Hematopoietic multipotent progenitor cell treated with erythropoietin and hydrocortisone succinate and interleukin-3 and kit ligand, for 15 days (in vitro differentiated cells): ENCODE measurements at places on chromosomes 16 and 17.

GRCh38 chr17:17227608-17228520 is 9.1 kb downstream of the FLCN start:
- DNase-seq: no peak

DNA sequence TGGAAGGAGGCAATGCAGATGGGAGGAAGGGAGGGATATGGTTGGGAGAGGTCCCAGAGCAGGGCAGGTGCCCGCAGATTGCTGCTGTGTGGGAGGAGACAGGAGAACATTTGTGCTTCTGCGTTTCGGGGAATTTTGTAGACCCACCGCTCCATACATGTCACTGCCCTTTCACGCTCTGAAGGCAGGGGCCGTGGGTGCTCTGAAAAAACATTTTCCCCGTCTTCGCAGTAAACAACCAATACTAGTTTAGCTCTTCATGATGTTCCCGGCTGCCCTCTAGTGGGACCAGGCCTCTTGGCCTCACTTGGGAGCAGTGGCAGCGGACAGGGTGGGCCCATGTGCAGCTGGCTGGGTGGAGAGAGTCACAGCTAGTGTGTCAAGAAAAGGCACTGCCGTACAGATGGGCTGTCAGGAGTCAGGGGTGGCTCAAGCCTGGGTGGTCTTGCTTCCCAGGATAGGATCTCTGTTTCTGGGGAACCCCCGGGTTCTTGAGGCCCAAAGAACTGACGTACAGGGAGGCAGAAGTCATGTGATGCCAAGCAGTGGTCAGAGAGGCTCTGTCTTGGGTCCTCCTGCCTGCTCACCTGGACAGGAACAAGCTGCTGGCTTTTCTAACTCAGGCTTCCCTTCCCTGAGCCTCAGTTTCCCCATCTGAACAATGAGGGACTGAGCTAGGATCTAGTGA is 46.5 kb upstream of the CPNE2 start:
- DNase-seq: peak; percentile 11

GRCh38 chr17:12053552-12053951 is 32.9 kb downstream of the MAP2K4 start:
- DNase-seq: no peak

GRCh38 chr16:81497690-81498089 is 53.1 kb downstream of the CMIP start:
- DNase-seq: peak; percentile 16

GRCh38 chr17:7347630-7348477 is 4.1 kb upstream of the KCTD11 start:
- DNase-seq: no peak

DNA sequence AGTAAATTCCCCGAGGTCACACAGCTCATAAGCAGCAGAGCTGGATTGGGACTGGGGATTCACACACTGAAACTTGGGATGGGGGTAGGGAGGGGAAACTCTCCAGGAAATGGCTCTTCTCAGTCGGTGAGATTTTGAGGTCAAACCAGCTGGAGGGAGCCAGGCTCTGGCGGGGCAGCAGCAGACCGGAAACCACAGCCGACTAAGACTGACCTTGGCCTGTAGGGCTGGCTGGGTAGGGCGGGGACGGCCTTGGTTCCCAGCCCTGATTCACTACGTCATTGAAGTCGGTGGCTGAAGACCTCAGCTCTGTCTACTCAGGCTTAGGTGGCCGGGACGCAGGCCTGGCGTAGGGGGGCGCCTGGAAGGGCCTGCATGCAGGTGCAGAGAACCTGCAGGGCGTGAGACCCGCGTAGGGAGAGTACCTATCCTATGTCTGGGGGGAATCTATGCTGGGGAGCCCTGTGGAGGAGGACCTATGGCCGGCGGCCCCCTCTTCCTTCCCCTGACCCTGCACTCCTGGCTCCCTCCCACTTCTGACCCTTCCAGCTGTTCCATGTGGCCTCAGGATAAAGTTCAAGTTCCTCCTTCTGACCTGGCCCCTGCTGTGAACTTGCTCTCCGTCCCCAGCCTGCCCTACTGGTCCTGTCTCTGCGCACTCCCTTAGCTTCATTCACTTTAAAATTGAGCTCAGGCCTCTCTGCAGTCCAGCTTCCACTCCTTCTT is 11.9 kb upstream of the SLC4A1 start:
- peak; percentile 77 for DNase-seq

- no peak for DNase-seq
Observed at GRCh38 chr17:44010966-44011647, 3.7 kb downstream of the TMEM101 start.

GRCh38 chr17:2312736-2313135 is 9.0 kb downstream of the SRR start:
- DNase-seq: no peak

DNA sequence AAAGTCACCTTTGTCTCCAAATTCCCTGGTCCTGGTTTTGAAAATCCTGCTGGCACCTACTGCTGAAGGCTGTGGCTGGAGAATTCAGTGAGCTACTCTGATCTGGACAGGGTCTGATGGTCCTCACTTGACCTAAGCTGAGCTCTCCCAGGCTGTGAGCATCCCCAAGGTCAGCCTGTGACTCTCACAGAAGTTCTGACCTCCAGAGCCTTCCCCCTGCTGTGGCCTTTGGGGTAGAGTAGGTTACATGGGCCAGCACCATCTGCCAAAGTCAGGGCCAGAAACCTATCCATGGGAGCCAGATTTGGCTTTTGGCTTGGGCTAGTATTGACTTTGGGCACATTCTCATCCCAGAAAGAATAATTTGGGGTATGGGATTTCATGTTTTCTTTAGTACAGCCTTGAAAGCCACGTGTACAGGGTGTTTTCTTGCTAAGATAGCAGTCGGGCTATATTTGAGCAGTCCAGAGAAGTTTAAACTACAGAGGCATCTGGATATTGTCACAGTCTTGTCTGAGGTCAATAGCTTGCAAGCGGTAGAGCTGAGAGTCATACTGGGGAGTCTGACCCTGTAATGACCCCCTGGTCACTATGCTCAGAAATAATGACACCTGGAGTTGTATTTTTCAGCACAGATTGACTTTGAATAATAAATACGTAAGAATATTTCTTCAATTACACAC is 6.2 kb upstream of the AGRP start:
- DNase-seq: no peak

GRCh38 chr16:56999409-57000270 is 10.3 kb downstream of the NLRC5 start:
- no peak for DNase-seq

GRCh38 chr17:78789663-78790181 is 7.6 kb upstream of the CYTH1 start:
- DNase-seq: peak; percentile 84

GRCh38 chr16:74713876-74714275 is 13.2 kb upstream of the MLKL start:
- DNase-seq: no peak

DNA sequence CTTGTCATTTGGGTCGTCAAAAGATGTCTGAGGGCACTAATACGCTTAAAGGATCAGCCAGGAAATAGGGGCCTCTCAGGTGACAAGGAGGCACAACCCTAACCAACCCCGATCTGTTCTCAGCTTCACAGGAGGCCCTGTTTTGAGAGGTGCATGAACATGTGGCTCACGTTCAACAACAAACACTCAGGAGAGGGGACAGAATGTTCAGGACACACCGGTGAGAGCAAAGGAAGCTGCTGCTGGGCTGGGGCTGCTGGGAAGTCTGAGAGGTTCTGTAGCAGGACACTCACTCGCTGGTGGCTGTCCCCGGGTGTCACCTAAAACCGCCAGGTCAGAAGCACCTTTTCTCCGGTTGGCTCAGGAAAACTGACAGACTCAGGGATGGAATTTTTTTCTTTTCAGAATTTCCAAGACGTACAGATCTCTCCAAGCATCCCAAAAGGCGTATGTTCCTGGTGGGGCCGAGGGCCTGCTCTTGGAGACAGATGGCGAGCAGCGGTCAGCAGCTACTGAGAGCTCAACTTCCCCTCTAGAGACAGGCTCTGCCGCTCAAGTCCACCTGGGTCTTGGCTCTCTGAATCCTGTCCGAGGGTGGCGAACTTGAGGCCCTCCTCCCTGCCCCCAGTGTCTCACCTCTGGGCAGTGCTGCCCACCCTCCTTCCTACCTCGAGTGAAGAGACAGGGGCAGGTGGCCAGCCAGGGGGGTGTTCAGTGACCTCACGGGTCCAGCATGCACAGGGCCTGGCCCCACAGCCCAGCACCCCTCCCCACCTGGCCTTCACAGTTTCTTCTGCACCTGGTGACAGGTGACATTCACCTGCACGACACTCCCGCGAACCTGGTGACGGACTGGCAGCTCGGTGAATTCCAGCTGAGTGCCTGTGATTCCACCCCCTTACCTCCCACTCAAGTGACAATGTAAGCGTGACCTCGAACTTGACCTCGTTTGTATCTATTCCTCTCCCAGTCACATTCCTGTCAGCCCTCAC is 22.9 kb downstream of the CLUH start:
- no peak for DNase-seq

DNA sequence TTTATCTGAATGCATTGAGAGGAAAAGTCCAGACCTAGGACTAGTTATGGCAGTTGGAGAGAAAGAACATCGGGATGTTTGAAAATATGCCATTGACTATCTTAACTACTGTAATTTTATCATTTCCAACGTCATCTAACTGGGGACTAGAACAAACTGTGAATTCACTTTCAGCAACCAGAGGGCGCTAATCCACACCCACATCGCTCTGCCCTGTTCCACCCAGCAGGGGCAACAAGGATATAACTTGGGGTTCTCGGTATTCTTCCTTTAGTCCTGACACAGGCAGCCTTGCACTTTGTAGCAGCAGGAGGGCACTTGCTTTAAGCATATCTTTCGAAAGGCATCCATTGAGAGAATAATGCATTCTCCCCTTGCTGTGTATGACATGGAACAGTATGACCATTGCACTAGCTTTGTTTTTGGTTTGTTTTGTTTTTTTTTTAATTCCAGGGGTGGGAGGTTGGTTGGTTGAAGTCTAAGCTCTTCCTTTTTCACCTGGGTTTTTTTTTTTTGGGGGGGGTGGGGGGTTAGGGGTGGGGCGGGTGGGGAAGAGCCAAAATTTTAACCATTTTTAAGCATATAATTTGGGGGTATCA is 31.5 kb downstream of the SIAH1 start:
- peak; percentile 79 for DNase-seq

- no peak for DNase-seq
Observed at GRCh38 chr17:78040440-78041385, 82.2 kb downstream of the TNRC6C start.
